ENCODE measurements at places on chromosomes 3 and 15.

GRCh38 chr3:134753999-134754742, 40.9 kb upstream of the EPHB1 start:
- no peak for DNase-seq

- no peak for DNase-seq
Observed at GRCh38 chr15:64870353-64870752, 28.6 kb downstream of the PLEKHO2 start.

DNA sequence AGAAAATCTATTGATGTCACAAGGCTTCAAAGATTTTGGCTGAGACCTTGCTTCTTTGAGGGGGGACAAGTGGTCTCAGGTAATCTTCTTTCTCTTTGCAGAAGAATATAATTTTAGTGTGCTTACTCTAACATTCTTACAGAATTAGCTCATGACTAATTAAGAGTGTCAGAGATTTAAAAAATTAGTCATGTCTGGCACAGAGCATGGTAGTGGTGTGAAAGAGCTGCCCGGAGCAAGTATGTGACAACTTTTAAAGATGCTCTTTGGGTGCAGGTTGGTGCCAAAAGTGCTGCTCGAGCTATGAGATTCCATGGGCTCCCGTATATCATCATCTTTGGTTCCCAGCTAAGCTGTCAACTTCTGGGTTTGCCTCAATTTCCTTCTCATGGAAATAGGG, 31.1 kb downstream of the CYP19A1 start:
- DNase-seq: no peak

DNA sequence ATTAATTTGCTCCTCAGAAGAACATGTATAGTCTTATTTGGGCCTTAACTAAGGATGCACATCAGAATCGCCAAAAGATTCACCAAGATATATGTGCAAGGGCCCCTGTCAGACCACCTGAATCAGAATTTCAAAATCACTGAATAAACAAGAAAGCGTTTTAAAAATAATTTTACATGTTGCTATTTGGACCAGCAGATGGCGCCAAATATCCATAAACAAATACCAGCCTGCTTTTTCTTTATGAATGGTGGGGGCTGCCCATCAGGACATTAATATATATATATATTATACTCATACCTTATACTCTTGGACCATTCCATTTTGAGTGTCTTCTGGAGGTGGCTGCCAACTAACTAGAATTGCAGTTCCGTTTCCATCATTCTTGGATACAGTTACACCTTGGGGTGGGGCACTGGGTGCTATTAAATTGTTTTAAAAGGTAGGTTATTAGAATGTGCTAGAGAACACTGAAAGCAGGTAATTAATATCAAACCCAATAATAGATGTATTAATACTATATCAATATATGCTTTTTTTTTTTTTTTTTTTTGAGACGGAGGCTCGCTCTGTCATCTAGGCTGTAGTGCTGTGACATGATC, 1108.3 kb downstream of the ROBO1 start:
- DNase-seq: no peak

DNA sequence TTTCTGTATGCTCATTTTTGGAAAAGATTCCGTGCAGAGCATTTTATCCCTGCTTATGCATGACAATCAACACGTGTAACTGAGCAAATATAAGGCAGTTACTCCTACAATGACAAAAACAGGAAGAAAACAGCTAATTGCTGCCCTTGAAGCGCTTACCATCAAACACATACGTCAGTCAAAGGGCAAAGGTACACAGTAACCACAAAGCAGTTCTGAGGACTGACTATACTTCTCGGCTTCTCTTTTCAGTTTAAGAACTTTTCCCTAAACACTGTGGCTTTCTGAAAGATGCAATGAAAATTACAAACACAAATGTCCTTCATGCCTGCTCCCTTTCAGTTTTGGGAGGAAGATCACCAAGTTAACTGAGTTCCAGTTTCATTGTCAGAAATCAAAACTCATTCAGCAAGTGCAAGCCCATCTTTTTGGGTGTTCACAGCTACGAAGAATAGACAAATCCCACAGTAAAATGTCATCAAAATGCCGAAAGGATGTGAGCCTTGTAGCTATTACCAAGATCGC, 602.8 kb downstream of the FOXP1 start:
- DNase-seq: no peak

- no peak for DNase-seq
Observed at GRCh38 chr3:36832406-36832805, 68.1 kb upstream of the DCLK3 start.

DNA sequence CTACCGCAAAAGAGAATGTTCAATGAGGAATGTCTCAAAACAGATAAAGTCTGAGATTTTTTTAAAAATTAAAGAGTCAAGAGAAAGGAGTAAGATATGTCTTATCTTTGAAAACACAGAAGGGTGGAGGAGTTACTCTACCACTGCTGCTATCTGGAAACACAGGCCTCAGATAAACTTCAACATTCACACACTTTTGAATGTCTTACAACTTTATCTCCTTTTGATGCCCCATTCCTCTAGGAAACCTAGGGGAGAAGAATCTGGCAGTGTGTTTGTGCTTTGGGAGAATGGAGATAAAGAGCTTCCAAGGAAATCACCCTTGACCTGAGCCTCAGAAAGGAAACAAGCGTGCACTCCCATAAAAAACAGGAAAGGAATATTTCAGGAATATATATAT, 468.2 kb downstream of the PLOD2 start:
- no peak for DNase-seq

DNA sequence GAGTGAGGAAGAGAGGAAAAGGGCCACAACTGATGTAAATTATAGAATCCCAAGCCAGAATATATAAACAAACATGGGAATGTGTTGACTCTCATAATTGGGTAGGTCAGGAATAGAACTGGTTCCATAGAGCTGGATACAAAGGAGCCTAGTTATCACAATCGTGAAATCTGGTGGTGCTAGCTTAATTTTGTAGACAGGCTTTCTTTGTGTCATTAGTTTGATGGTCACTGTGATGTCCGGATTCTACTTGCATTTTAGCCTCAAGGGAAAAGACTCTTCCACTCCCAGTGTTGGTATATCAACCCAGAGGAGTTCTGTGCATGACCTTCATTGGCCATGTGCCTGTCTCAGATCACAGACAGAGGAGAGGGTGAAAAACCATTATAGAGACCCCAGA, 81.8 kb downstream of the NLGN1 start:
- no peak for DNase-seq

GRCh38 chr3:56123487-56123886, 344.8 kb downstream of the ERC2 start:
- no peak for DNase-seq

- no peak for DNase-seq
Observed at GRCh38 chr3:94862703-94863102, 799.8 kb downstream of the NSUN3 start.

DNA sequence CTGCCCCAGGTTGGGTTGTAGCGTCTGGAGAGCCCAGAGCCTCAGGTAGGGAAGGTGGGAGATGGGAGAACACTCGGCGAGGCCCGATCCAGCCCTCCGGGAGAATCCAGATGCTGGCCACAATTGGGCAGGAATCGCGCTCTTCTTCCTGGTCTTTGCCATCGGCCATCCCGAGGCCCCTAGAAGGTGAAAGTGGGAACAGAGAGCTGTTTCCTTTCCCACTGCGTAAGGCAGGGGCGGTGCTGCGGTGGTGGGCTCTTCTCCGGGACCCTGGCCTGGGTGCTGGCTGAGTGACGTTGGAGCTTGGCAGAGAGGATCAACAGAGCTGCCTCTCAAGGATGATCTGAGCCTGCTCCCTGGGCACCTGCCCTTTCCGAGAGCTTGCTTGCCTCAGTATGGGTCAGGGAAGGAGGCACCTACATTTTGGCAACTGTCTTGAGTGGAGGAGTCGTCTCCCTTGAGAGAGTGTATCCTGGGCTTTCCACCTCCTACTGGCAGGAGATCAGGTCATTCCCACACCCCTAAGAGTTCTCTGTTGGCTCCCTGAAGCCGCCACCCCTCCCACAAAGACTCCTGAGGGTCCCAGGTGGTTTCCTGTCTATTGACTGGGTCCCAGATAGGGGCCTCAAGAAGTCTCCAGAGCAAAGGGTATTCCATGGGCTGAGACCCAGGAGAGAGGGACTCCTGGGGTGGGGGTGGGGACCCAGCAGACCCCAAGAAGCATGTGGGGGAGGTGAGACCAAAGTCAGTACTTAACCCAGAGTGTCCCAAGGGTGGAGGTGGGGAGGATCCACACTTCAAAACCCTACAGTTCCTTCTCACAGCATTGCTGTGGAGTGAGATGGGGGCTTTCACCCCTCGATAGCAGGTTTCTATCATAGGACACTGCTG, 1.6 kb downstream of the C15orf39 start:
- DNase-seq: no peak

DNA sequence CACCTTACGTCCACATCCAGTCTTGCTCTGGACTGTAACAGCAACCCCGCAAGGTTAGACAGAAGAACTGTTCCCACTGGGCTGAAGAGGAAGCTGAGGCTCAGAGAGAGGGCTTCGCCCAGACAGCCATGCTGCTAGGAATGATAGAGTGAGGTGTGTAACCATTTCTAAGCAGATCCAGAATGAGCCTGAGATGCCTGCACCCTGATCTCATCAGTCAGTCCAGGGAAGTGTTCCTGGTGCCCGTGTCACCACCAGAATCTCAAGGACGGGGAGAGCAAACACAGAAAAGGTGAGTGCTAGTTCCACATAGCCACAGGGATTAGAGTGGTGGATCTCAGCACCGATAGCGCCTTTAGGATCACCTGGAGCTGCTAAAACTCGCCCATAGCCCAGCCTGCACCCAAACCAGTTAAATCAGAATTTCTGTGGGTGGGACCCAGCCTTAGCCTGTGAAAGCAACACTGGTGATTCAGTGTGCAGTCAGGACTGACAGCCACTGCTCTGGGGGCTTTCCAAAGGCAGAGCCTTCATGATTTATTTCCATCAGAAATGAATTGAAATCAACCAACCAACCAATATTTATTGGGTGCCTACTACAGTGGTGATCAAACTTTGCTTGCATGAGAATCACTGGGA, 12.3 kb downstream of the ISLR start:
- no peak for DNase-seq

- DNase-seq: no peak
Observed at GRCh38 chr3:183328823-183329222, 75.8 kb downstream of the B3GNT5 start.

DNA sequence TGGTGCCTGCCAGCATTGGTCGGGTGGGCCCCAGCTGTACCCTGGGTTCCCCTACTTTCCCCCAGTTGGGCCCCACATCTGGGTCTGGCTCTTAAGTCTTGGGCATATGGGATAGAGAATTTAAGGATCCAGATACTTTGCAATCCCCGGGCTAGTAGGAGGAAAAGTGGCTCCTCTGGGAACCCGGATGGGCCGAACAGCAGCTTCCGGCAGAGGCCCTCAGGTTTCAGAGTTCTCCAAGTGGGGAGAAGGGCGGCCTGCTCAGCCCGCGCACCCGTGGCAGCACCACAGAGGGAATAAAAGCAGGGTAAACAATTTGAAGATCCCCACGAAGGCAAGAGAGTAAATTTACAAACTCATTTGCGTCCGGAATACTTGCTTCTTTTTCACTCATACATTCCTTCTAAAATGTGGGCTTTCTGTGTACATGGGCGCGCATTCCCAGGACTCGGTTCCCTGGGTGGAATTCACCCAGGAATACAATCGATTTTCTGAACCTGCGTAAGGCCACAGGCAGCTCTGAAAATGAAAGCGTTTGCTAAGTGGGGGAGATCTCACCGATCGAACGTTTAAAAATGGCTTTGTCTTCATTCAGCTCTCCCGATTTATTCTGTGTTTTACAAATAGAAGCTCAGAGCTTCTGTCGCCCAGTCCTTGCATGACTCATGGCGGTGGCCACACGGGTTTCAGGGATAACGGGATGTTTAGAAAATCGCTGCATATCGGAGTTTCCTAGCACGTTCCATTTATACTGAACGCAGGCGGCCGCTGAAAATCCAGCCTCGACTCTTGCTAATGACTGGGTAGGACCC, 74.0 kb upstream of the POLG start:
- no peak for DNase-seq

GRCh38 chr3:65524584-65524983, 514.1 kb downstream of the MAGI1 start:
- no peak for DNase-seq

- no peak for DNase-seq
Observed at GRCh38 chr3:132245552-132246142, 71.6 kb upstream of the ACP3 start.

DNA sequence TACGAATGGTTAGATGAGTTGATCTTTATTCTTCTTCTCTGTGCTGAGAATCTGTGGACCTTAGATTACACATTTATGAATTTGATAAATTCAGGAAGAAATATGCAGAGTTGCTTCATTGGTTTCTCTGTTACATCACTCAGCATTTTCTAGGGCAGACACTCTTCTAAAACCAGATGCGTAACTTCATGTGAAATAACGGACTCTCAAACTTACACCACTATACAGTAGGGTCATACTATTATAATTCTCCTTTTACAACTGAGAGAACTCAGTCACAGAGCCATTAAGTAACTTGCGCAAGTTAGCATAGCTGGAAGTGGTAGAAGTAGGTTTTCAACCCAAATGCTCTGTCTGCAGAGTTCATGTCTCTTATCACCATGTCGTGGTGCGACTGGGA, 5.7 kb downstream of the TMEM207 start:
- no peak for DNase-seq

DNA sequence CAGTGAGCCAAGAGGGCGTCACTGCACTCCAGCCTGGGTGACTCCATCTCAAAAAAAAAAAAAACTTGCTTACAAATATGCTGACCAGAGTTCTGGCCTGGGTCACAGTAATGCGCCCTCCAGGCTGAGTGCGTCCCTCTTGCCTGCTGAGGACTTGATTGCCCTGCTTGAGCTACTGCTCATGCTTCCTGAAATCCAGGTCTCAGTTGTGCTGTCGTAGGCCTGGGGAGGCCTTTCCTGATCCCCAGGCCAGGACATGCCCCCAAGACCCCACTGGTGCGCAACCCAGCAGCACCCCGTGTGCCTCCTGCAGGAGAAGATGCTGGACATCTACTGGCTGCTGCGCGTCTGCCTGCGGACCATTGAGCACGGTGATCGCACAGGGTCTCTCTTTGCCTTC, 7.3 kb downstream of the AMIGO3 start:
- no peak for DNase-seq

DNA sequence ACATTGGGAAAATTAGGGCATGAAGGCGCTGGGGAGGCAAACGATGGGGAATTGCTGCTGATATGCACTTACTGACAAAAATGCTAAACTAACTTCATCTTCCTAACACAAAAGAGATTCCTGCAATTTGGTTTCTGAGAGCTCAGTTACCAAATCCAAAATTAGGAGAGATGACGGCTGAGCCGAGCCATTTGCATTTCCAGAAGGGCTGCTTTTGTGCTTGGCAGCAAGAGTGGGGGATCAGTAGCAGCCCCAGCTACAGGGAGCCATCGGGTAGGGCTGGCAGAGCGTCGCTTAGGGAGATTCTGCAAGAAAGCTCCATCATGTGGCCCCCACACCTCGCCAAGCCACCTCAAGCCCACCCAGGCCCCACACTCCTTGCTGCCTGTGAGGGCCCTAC, 16.1 kb upstream of the DUSP7 start:
- DNase-seq: no peak

Measured in activated naive CD8-positive, alpha-beta T cell treated with anti-CD3 and anti-CD28 coated beads, Interleukin-2, amount 50 U/mL, for 16 hours (primary cell).